ENCODE measurements at places on chromosomes 12 and 14.

DNA sequence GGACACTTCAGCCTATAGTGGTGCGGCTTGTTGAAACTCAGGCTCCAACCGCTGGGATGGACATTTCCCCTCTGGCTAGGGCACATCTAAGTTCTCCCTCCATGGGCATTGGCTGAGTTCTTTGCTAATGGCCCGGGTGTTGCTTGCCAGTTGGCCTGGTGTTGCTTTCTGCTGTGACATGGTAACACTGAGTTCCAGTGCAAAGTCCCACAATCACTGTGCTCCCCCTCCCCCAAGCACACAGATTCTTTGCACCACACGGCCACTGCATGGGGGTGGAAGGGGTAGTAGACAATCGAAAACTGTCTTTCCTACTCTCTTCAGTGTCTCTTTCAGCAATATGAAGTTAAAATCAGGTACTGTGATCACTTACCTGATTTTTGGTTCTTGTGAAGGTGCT lies 308.2 kb downstream of the FUT8 start:
- DNase-seq, result no peak

GRCh38 chr14:23023795-23024152 lies 10.9 kb downstream of the PSMB5 start:
- no peak for DNase-seq

DNA sequence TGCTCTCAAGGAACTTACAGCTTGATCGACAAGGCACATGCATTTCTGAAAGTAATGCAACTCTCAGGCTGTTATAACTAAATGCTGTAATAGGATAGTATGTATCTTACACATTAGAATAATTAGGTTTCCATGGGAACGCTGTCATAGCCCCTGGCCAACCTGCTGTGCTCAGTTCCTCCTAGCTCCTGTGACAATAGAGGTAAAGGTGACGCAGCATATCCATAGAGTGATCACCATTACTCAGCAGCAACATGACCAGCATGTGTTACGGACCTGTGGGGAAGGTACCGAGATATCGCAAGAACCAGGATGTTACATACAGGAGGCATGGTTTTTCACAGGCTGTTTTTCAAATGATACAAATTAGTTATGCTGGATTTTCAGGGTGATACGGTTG lies 150.7 kb downstream of the CAND1 start:
- no peak for DNase-seq

- DNase-seq, result peak; percentile 29
Measured at GRCh38 chr14:99751539-99752485, 41.4 kb upstream of the EML1 start.

- no peak for DNase-seq
Measured at GRCh38 chr12:24034160-24034559, 84.7 kb upstream of the SOX5 start.

- no peak for DNase-seq
Measured at GRCh38 chr14:61191733-61192132, 89.4 kb downstream of the TMEM30B start.

- DNase-seq, result no peak
Measured at GRCh38 chr12:71456990-71457389, 17.4 kb downstream of the LGR5 start.

- DNase-seq, result peak; percentile 2
Measured at GRCh38 chr14:78790271-78790670, 620.1 kb downstream of the NRXN3 start.

GRCh38 chr14:103782376-103782775 lies 65.0 kb downstream of the PPP1R13B start:
- DNase-seq, result no peak

DNA sequence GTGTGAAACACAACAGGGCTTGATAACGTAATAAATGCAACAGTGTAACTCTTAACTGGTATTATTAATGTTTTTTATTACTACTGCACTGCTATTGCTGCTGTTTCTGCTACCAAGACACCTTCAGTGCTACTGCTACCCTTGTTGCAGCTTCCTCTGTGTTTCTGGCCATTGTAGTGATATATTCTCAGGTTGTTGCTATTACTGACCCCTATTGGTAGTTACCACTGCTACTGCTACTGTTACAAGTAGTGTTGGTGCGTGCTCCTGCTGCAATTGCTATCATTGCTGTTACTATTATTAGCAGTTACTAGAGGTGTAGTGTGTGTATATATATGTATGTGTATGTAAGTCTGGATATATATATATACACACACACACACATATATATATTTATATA lies 87.2 kb upstream of the PTPRB start:
- DNase-seq, result peak; percentile 32

DNA sequence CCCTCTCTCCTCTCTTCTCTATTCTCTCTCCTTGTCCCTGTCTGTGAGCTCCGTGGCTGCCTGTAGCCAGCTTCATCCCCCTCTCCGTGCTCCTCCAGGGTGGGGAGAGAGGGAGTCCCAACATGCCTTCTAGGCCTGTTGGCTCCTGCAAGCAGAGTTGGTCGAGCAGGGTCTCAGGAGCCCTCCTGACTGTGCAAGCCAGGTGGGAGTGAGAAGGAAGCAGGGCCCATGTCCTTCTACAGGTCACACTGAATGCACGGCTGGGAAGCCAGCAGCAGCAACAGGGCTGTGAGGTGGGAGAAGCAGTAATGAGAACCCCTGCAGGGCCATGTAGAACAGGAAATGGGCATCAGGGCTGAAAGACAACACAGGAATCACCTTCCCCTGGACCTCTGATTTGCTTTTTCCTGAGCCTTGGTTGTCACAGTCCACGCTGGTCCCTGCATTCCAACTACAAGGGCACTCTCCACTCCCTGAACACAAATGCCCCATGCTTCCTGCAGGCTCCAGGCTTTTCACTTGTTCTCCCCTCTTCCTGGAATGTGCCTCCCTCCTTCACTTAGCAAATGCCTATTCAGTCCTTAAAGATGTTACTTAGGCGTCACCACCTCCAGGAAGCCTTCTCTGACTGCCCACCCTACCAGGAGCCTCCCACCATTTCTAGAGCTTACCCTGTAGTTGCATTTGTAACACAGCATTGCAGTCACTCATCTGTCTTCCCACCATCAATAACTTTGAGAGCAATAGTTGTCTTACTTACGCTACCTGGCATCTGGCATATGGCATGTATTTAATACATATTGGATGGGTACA lies 51.2 kb downstream of the TSPAN11 start:
- no peak for DNase-seq

All from hematopoietic multipotent progenitor cell treated with erythropoietin and hydrocortisone succinate and interleukin-3 and kit ligand, for 6 days (in vitro differentiated cells).